ENCODE measurements at places on chromosomes 6 and 20.

DNA sequence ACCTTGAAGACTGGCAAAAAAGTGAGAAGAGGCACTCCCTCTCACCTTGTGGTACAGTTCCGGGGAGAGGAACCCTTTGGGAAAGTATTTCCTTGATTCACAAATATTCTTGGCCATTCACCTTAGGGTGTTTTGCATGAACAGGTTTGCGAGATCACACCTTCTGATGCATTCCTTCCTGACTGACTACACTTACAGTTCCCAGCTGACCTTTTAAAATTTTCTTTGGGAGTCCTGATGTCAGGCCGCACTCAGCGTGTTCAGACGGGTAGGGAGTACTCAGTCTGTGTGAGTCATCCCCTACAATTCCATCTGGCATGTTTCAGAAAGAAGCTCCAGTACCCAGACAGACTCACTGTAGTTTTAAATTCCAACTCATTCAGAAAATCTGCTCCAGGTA lies 1.7 kb downstream of the ADGRF4 start:
- H3K27me3 ChIP-seq, result no peaks in the 10 kb centered on the region
- H3K4me1 ChIP-seq, result no peaks in the 10 kb centered on the region
- H3K4me3 ChIP-seq, result no peak overlapping the region
- no peak for DNase-seq
- H3K36me3 ChIP-seq, result no peaks in the 10 kb centered on the region

GRCh38 chr6:22108199-22108598 lies 188.6 kb downstream of the PRL start:
- no peaks in the 10 kb centered on the region for H3K36me3 ChIP-seq
- H3K4me3 ChIP-seq, result no peak overlapping the region
- no peak for DNase-seq
- no peaks in the 10 kb centered on the region for H3K4me1 ChIP-seq

DNA sequence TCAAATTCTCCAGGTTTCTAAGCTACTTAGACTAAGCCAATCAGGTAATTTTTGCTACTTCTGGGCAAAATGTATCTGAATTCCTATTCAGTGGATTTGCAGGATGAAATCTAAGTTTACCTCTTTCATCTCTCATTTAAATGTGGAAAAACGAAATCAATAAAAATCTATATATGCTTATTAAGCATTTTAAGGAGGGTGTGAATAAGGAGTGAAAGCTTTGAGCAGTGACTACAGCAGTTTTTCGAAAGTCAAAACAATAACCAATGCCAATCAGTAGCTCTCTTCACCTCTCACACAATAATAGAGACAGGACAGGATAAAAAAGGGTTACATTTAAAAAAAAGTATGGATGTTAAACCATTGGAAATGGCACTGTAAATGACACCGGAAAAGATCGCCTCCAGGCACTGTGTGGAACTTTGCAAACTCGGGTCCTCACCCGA lies 476 bp upstream of the BCKDHB start:
- peak overlapping the region; percentile 90 for H3K4me3 ChIP-seq

DNA sequence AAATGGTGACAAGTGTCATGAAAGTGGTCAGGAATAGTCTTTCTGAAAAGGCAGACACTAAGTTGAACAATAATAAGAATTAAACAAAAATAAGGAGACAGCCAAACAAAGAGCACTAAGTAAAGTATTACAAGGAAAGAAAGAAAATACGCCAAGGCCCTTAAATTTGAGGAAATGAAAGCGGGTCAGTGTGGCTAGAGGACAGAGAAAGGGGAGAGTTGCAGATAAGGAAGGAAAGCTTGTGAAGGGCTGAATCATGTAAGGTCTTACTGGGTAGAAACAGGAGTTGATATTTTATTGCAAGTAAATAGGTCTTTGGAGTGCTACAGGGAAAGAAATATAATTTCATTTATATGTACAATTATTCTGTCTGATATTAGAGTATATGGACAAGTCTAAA lies 732.1 kb downstream of the EPHA7 start:
- no peak for DNase-seq
- no peaks in the 10 kb centered on the region for H3K27me3 ChIP-seq
- H3K36me3 ChIP-seq, result no peaks in the 10 kb centered on the region
- no peak overlapping the region for H3K4me3 ChIP-seq
- H3K4me1 ChIP-seq, result no peaks in the 10 kb centered on the region

DNA sequence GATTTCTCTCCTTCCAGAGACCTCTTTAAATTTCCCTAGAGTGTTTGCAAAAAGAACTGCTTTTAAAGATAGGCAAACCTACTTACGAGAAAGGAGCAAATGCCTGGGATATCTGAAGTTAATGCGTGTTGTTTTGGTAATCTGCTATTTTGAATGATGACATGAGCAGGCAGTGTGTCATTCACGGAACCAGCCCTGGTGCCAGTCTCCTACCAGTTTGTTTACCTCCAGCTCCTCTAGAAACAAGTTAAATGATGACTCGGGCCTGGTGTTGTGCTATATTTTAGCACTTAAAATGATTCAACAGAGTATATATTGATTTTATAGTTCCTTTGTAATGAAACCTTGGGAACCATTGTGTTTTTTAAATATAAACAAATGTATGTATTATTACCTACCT lies 41.1 kb upstream of the MAP3K4 start:
- no peak overlapping the region for H3K27ac ChIP-seq
- no peak for DNase-seq
- H3K4me1 ChIP-seq, result no peaks in the 10 kb centered on the region
- peaks cover 23% of the 10 kb centered on the region for H3K27me3 ChIP-seq
- H3K4me3 ChIP-seq, result no peak overlapping the region

DNA sequence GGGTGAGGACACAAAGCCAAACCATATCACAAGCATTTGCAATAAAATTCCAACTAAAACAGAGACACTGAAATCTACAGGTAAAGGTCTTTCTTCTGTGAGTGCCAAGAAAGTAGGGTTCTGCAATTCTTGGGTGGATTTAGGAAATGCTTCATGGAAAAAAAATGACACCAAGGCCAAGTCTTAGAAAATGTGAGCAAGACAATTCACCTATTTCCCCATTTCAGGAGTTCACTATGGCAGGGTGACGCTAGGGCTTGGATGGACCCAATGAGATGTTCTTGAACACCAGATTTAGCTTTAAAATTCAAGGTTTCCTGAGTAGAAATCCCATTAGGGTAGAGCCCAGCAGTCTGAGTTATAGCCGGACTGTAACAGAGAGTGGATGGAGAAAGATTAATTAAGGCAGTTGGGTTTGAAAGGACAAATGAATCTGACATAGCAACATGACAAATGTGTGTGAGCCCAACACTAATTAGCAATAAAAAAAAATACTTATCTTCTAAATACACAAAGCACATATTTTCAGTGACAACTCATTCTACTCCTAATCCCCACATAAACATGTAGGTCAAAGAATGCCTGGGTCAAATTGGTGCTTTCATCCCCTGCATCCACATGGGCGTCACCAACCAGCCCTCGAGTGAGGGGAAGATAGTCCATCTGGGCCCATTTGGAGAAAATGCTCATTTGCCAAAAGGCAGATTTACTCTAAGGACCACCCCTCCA lies 180.4 kb upstream of the JARID2 start:
- no peaks in the 10 kb centered on the region for H3K27me3 ChIP-seq
- H3K4me1 ChIP-seq, result peaks cover 9% of the 10 kb centered on the region
- no peak overlapping the region for H3K4me3 ChIP-seq
- H3K36me3 ChIP-seq, result no peaks in the 10 kb centered on the region

DNA sequence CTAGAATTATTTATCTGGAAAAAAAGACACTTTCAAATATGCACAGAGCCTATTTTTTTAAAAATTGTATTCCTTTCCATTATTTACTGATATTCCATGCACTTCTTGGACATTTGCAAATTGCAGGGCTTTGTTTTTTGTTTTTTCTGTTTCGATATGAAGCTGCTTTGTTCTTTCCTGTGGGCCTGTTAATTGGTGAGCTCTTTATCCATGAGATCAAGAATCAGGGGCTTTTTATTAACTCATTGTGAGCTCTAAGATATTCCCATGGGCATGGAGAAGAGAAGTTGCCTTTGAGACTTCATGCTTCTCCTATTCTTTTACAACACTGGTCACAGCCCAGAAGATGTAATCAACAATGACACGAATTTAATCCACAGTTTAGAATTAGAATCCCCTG lies 145.1 kb downstream of the SAMD5 start:
- H3K4me3 ChIP-seq, result no peak overlapping the region
- no peaks in the 10 kb centered on the region for H3K4me1 ChIP-seq
- H3K27me3 ChIP-seq, result peaks cover 2% of the 10 kb centered on the region

GRCh38 chr6:117938311-117938995 lies 31.4 kb downstream of the SLC35F1 start:
- H3K27me3 ChIP-seq, result peaks cover 22% of the 10 kb centered on the region
- H3K4me3 ChIP-seq, result no peak overlapping the region
- no peak overlapping the region for H3K27ac ChIP-seq
- no peak for DNase-seq
- H3K4me1 ChIP-seq, result no peaks in the 10 kb centered on the region
- no peaks in the 10 kb centered on the region for H3K36me3 ChIP-seq

GRCh38 chr6:834866-835265 lies 141.9 kb upstream of the EXOC2 start:
- no peak overlapping the region for H3K27ac ChIP-seq
- H3K27me3 ChIP-seq, result peaks cover 23% of the 10 kb centered on the region
- peaks cover 3% of the 10 kb centered on the region for H3K4me1 ChIP-seq

GRCh38 chr20:19881080-19881840 lies 123.2 kb downstream of the RIN2 start:
- no peak overlapping the region for H3K27ac ChIP-seq
- no peak for DNase-seq
- H3K4me3 ChIP-seq, result no peak overlapping the region

- peak; percentile 83 for DNase-seq
- no peaks in the 10 kb centered on the region for H3K27me3 ChIP-seq
- H3K27ac ChIP-seq, result peak overlapping the region; percentile 97
- H3K4me3 ChIP-seq, result peak overlapping the region; percentile 68
Measured at GRCh38 chr6:11711003-11711983, 67.3 kb downstream of the ADTRP start.

GRCh38 chr6:16684896-16685554 lies 76.2 kb downstream of the ATXN1 start:
- peaks cover 91% of the 10 kb centered on the region for H3K4me1 ChIP-seq
- peak; percentile 83 for DNase-seq
